ENCODE measurements at places on chromosomes 2 and 18. TPM values are rescaled to one million over a fixed set of nuclear protein-coding genes. Genes with fewer than 3 reads are reported as not detected.

DNA sequence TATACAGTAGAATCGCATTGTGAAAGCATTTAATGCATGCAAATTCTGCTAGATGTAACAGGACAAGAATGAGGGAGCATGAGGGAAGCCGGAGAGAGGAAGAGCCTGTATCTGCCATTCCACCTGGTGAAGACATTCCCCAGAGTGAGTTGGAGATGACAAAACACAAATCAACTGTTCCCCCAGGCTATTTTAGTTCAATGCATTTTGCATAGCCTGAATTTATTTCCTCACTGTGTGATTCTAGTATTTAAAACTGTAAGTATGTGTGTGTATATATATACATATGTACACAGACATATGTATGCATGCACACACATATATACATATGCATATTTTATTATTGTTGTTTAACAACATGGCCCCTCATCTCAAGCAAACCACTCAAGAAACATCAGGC, 54.7 kb downstream of the CCDC68 start:
- no peak for DNase-seq

DNA sequence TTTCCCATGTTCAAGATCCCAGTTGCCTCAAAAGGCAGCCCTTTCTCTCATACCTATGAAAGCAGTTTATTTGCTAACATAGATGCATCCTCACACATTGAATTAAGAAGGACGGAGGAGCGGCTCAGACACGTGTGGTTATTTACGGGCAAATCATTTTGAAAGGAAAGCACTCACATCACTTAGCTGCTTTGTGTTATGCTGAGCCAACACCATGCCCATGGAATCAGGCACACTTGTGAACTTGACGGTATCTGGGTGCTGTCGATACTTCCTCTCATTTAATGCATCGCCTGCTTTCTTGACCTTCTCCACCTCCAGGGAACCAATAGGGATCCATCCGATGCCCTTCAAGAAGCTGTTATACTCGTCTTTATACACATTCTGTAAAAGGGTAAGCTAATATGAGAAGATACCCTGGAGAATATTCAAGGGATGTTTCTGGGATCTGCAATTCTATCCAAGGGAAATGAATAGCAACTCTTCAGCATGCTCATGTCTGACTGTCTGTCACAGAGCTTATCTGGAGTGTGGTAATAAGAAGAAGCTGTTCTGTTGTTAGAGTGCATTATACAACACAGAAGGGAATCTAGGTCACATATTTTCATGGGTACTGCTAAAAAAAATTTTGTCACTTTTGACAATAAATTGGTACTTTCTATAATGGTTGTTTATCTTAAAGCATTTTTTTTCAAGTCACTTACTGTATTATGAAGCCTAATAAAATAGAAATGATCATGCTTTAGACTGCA, 63.3 kb downstream of the NEB start:
- DNase-seq, result no peak

The HOXD12 gene
- polyA plus RNA-seq, result not detected

DNA sequence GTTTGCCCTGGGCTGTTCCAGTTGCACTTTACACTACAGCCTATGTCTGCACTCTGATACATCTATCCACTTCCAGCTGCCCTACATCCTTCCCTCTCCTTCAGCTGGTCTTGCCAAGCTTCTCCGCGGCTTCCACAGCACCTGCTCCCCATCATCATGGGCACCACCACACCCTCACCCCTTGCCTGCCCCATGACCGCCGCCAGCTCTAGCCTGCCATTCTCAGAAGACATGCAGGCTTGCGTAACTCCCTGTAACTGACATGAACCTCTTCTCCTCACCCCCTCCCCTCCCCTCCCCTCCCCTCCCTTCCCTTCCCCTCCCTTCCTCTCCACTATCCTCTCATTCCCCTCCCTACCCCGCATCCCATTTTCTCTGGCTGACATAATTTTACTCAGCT, 46.0 kb downstream of the PAX8 start:
- no peak for DNase-seq

The B4GALT6 gene
- 0.61 TPM for polyA plus RNA-seq

- DNase-seq, result no peak
Observed at GRCh38 chr2:76763276-76763675, 758.9 kb downstream of the LRRTM4 start.

The PXDN gene
- 19.1 TPM for polyA plus RNA-seq

The VWA3B gene
- polyA plus RNA-seq, result 0.07 TPM

DNA sequence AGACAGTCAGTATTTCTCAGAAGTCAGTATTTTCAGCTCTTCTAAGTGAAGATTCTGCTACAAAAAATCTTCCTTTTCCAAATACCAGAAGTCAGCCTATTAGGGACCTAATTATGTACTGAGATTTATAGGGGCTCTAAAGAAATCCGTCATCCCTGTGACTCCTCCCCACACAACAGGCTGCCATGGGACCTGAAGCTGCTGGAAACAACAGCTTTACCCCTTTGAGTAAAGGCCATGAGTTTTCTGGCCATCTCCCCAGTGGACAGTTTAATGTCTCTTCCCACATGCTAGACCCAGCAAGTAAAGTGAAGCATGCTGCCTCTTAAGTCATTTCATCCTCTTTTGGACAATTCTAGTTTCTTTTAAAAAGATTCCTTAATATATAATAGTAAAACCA, 255.7 kb upstream of the ACVR2A start:
- no peak for DNase-seq

GRCh38 chr18:3624935-3625741, 175.2 kb downstream of the TGIF1 start:
- DNase-seq, result no peak

DNA sequence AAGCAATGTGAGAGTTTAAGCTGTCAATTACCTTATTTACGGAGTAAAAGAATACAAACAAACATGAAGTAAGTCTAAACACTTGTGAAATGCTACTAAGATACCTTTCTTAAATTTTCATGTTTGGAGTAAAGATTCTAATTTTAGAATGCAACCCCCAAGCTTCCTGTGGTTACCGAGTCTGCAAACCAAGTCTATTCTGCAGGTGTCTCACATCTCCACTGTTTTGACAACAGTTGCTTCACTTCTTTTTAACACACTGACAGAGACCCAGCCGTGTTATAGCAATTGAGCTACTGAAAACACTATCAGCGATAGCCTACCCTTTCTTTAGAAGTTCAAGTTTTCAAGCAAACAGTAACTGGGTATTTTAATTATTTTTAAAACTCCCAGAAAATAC, 608.3 kb downstream of the ERBB4 start:
- no peak for DNase-seq

The CNDP1 gene
- polyA plus RNA-seq, result 0.12 TPM

DNA sequence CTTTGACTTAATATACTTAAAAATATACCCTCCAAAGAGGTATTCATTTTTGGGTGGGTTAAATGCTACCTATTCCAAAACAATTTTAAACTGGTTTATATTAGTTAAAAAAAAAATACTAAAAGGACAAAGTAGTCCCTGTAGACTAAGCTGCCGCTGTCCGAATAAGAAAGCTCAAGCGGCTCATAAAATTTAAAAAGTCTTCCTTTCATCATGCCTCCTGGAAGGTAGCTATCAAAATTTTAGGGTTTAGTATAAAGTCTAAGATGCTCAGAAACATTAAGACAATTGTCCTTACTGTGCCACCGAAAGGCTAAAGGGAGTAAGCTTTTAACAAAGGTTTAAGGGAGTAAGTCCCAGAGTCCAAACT, 440 bp upstream of the UGGT1 start:
- no peak for DNase-seq

DNA sequence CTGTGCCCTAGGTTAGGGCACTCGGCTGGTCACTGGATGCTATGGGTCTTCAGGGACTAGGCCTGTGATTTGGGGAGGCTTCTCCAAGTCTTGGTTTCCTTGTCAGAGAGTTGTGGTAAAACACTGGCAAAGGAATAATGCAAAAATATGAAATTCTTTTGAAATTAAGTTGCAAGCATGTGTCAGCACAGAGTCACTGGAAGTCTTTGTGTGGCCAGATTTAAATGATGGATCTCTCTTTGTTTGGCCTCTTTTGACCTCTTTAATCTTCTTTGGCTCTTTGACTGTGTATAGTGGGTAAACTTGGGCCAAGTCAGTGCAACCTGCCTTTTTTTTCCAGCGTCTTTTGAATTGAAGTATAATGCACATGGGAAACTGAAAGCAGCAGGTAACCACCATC, 12.1 kb downstream of the HK2 start:
- DNase-seq, result no peak

GRCh38 chr2:221468317-221468716, 103.8 kb downstream of the EPHA4 start:
- no peak for DNase-seq

DNA sequence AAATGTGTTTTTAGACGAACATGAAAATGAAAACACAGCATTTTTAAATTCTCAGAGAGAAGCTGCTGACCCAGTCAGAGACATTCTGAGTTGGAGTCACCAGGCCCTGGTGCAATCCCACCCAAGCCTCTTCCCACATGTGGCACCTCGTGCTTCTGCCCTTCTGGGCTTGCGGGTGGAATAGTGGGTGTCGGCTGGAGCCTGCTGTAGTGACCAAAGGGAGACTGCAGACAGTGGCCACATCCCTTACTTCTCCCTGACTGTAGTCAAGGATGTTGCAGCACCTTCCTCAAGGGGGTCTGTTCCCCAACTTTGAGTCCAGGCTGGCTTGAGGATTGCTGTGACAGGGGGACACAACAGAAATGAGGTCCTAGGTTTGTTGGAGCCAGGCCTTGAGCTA, 104.4 kb upstream of the GLI2 start:
- DNase-seq, result no peak

The NEU2 gene
- polyA plus RNA-seq, result not detected

GRCh38 chr2:201257381-201257955, 2.9 kb upstream of the CASP8 start:
- DNase-seq, result peak; percentile 25

DNA sequence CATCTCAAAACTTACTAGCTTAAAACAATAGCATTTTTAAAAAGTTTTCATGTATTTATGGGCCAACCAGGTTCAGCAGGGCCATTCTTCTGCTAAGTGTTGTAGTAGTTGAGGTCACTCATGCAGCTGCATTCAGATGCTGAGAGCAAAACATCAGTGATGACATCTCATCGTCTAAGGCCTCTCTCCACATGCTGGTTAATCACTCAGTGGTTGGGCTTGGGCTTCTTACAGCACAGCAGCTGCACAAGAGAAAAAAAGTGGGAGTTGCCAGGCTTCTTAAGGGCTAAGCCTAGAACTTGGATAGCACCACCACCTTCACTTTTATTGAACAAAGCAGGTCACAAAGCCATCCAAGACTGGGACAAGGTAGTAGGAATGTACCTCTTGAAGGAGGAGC, 190.3 kb downstream of the IRS1 start:
- DNase-seq, result no peak

DNA sequence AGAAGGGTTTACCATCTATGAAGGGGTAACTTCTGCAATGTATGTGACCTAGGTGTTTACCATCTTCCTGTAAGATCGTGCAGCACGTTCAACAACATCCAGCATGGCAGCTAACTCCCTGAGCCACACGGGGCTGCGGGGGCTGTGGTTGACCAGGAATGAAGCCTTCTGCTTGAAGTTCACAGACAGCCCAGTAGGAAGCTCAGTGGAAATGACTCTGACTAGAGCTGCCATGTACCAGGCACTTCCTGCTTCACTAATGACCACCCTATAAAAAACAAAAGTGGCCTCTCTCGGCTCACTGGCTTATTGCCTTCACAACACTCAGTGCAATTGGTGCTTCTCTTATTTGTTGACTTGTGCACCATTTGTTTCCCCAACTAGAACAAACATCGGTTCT, 99.7 kb upstream of the SMAD7 start:
- no peak for DNase-seq

- no peak for DNase-seq
Observed at GRCh38 chr2:33589444-33589843, 9.7 kb downstream of the FAM98A start.

The ARHGEF4 gene
- 3.2 TPM for polyA plus RNA-seq

GRCh38 chr2:72887740-72888437, 681 bp downstream of the SPR start:
- DNase-seq, result peak; percentile 92

The ATAD2B gene
- 5.9 TPM for polyA plus RNA-seq

DNA sequence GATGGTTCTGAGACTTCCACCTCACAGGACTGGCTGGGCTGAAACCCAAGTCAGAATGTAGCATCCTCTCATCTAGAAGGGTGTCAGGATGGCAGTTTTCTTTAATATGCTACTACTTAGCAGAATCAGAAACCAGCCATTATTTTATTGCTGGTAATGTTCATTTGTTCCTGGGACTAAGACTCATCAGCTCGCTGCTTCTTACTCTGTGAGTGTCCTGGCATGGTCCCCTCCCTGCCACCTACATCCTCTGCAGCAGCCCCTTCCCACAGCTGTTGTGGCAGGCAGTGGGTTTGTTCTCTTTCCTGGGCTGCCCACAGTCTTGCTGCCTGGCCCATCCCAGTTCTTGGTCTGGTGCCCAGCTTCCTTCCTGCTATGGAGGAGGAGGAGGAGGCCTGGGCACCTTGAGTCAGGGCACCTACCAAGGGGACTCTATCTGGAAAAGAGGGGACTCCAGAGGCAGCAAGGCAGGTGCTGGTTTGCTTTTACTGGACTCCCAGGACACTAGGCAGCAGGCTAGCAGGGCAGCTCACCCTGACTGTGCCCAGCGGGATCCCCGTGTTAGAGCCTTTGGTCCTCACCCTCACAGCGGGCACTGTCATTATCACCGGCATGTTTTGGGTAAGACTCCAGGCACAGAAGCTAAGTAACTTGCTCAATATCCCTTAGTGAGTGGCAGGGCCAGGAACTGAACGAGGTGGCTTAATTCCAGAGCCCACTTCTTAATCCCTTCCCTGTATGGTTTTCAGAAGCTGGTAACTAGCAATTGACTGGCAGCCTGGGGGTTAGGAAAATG, 62.1 kb downstream of the LRRFIP1 start:
- peak; percentile 48 for DNase-seq

The PAX8 gene
- polyA plus RNA-seq, result 0.35 TPM

All from heart right ventricle (tissue), 16 donors.